Activated naive CD4-positive, alpha-beta T cell treated with anti-CD3 and anti-CD28 coated beads, Interleukin-2, amount 50 U/mL, for 72 hours (primary cell): ENCODE measurements at places on chromosomes 7 and 10. TPM values are rescaled to one million over a fixed set of nuclear protein-coding genes. Genes with fewer than 3 reads are reported as not detected.

Gene CADPS2
- not detected for total RNA-seq

Gene CPA2
- total RNA-seq, result not detected

Gene OPALIN
- total RNA-seq, result not detected

- no peak for DNase-seq
Observed at GRCh38 chr10:35462491-35462934, 126.2 kb downstream of the CCNY start.

DNA sequence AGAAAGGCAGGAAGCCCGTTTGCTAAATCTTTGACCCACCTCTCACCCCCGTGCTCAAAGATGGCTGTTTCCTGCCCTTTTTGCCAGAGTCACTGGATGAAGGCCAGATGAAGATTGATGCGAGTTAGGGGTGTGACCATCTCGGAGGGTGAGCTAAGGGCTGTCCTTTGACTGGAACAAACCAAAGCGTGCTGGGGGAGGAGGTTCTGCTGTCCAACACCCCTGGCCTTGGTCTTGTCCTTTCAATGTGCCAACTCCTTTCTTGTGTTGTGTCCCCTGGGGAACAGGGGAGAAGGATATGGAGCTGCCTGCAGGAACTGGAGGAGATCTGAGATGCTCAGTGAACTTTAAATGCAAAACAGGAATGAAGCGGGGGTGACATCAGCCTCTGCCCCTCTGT, 90.3 kb upstream of the ADAM12 start:
- DNase-seq, result no peak

GRCh38 chr10:98144985-98145384, 10.5 kb downstream of the R3HCC1L start:
- no peak for DNase-seq

- DNase-seq, result no peak
Observed at GRCh38 chr10:108523016-108523800, 1358.7 kb upstream of the SORCS1 start.

- no peak for DNase-seq
Observed at GRCh38 chr10:86362129-86362527, 4.5 kb downstream of the GRID1 start.
